Stimulated activated CD4-positive, alpha-beta T cell treated with anti-CD3 and anti-CD28 coated beads, TNF-alpha, amount 100 ng/mL, for 24 hours (primary cell): ENCODE measurements at places on chromosomes 4 and X.

DNA sequence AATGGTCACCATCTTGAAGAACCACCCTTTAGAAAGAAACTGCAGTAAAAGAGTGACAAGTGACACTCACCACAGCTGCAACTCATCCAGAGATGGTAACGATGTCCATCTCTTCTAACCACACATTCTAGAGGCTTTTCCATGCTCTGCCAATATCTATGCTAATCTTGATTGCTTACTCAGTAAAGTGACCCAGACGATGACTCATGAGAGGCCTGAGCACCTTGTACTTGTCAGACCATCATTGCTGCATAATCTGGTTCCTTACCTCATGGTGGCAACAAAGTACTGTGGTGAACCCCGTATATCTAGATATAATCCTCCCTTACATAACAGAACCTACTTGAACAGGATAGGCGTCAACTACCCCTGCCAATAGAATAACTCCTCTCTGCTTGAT is 75.6 kb downstream of the CCNG2 start:
- no peak for DNase-seq

DNA sequence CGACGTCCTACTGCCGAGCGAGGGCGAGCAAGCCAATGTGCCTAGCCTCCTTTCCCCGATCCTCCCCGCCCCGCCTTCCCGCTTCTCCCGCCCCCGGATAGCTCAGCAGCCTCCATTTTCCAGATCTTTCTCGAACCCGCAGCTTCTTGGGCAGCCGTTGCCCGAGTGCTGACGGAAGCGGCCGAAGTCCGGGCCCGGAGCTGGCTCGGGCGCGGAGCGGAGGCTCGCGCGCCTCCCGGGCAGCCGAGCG is 172 bp upstream of the HSPA4L start:
- no peak for DNase-seq

DNA sequence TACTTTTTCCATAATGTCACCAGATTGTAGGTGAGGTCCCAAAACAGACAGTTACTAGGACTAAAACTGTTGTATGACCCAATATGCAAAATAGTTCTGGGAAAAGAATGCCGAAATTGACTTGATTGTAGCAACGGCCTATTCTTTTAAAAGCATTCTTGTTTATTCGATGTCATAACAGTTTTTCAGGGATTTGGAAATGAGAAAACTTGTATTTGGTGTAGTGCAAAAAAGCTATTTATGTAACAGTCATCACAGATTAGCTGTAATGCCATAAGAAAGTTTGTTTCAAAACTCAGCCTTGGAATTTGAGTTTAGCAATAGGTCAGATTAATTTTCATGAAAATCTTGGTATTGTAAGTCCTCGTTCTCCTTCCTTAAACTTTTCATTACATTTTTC is 69.2 kb upstream of the DIAPH2 start:
- DNase-seq, result no peak

GRCh38 chr4:123699880-123700771 is 303.5 kb downstream of the SPRY1 start:
- no peak for DNase-seq
